ENCODE measurements at places on chromosomes 6 and 20.

- DNase-seq: no peak
Measured at GRCh38 chr6:122800906-122801305, 11.8 kb downstream of the SMPDL3A start.

GRCh38 chr20:13325033-13325432, 104.0 kb downstream of the ISM1 start:
- peak; percentile 12 for DNase-seq

- DNase-seq: no peak
Measured at GRCh38 chr6:22290045-22290444, 6.8 kb downstream of the PRL start.

GRCh38 chr6:11738661-11739375, 39.8 kb downstream of the ADTRP start:
- DNase-seq: no peak

DNA sequence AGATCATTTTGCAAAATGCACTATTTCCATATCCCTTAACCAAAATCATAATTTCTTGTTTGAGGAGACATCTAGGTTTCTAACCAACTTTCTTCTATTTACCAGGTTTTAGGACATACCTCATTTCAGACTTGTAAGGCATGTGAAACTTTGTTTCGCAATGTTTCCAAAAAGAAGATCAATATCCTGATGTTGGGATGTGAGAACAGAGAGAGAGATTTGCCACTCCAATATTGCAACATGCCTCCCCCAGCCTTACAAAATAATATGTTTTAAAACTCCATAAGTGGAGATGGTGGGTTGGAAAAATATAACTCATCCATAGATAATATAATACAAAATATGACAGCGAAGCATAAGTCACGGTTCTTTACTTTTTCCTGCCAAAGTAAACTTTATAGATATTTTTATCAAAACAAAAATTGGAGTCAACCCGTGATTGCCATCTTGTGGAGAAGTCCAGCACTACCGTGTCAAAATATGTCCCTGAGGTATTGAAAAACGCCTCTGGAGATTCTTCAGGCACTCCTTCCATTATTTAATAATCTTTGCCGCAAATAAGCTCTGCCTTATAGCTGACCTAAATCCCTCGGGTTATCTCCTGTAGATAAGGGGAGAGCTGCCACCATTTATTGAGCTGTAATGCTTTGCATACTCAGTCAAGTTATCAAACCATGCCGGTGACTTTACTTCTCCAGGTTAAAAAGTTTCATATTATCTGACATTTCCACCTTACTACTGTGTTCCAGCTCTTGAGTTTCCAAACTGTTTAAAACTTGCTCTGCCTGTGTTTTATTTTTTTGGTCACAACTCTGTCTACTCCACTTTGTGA, 534.2 kb downstream of the HACE1 start:
- peak; percentile 4 for DNase-seq

DNA sequence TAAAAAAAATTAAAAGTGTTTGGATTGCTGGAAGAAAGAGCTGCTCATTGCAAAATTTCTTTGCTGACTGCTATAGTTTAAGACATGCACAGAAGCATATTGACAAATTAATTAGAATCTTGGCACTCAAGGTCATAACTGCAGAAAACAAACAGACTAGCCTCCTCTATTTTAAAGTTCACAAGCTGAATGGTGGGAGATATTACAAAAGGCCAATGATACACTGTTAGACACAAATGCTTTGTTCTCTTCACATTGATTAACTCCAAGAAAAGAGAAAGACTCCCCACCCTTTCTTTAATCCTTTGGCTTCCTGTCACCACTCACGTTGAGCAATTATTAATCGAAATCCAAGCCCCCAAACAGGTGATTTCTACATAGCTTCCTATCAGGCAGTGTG, 69.1 kb downstream of the PTCHD4 start:
- no peak for DNase-seq

DNA sequence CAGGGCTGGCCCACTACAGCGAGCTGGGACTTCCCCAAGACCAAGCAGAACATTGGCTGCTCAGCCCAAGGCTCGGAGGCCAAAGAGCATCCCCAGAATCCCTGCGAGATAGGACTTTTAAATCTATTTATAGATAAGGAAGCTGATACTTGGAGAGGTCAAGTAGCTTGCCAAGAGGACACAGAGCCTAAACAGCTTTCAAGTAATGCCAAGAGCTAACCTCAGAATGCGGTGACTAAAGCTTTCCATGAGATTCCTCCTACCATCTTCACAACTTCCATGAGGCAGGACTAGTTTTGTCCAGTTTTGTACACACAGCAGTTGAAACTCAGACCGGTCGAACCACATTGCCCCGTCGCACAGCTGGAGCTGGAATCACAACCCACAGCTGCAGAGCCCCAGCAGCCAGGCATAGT, 168.1 kb upstream of the TOP1 start:
- no peak for DNase-seq

DNA sequence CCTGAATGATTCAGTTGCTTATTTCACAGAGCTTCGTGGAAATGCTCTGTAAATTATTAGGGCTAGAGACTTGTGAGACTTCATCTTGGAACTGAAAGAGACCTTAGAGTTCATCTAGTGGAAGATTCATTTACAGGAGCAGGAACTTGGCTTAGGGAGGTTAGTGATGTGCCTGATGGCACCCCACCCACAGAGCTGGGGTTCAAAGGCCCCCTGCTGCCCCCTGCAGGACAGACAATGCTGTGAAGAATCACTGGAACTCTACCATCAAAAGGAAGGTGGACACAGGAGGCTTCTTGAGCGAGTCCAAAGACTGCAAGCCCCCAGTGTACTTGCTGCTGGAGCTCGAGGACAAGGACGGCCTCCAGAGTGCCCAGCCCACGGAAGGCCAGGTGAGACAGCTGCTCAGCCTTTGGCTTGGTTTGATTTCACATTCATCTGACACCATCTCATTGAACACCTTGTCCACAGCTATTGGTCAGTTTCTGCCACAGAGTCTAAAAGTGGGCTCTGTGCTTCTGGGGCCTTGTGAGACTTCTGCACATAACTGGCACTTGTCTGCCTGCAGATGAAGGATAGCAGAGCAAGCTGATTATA, 25.1 kb downstream of the MYBL2 start:
- no peak for DNase-seq

GRCh38 chr6:14035071-14035847, 82.3 kb upstream of the CD83 start:
- no peak for DNase-seq

- DNase-seq: no peak
Measured at GRCh38 chr6:7139835-7140470, 32.2 kb downstream of the RREB1 start.

GRCh38 chr20:46791722-46792416, 82.4 kb downstream of the SLC2A10 start:
- no peak for DNase-seq

DNA sequence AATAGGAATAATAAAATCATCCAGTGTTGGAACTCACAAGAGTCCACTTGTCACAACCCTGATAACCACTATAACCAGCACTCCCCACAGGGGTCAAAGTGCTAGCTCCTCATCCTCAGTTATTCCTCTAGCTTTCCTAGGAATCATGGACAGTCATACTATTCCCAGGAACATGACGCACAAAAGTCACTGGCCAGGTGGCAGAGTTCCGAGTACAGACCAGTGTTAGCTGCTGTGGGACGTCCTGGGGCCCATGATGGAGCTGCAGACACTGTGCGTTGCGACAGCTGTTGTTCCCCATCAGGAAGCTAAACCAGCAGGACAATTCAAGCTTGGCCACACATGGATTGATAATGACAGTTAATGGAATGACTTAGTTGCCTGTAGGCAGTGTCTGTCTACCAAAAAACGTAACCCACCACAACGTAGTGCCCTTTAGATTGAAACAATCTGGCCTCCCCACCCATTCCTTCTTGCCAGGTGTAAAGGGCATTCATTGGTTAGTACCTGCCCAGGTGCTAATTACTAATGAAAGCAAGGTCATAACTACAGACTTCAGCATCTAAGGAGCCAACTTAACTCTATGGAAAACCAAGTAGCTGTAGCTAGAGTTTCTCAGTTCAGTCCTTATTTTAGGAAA, 17.4 kb downstream of the EZR start:
- no peak for DNase-seq

- no peak for DNase-seq
Measured at GRCh38 chr6:96276305-96276704, 245.3 kb upstream of the UFL1 start.
